A172 (cell line): ENCODE measurements at places on chromosomes 2 and 18.

- no peak for DNase-seq
Observed at GRCh38 chr2:240121190-240121589, 14.9 kb downstream of the COPS9 start.

DNA sequence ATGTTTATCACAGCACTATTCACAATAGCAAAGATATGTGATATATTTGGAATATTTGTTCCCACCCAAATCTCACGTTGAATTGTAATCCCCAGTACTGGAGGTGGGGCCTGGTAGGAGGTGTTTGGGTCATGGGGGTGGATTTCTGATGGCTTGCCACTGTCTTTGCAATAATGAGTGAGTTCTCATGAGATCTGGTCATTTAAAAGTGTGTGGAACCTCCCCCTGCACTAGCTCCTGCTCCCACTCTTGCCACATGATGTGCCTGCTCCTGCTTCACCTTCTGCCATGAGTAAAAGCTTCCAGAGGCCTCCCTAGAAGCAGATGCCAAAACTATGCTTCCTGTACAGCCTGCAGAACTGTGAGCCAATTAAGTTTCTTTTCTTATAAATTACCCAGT is 72.2 kb upstream of the DYNC1I2 start:
- DNase-seq = no peak

- DNase-seq = no peak
Observed at GRCh38 chr2:122210898-122211856, 455.7 kb downstream of the TSN start.

GRCh38 chr18:13377496-13377895 is 158.9 kb downstream of the LDLRAD4 start:
- DNase-seq = peak; percentile 87

GRCh38 chr2:125596612-125597011 is 1059.3 kb upstream of the GYPC start:
- no peak for DNase-seq
